ENCODE measurements at places on chromosomes 5 and 9.

- DNase-seq, result no peak
Observed at GRCh38 chr5:71786337-71787055, 67.4 kb downstream of the CARTPT start.

DNA sequence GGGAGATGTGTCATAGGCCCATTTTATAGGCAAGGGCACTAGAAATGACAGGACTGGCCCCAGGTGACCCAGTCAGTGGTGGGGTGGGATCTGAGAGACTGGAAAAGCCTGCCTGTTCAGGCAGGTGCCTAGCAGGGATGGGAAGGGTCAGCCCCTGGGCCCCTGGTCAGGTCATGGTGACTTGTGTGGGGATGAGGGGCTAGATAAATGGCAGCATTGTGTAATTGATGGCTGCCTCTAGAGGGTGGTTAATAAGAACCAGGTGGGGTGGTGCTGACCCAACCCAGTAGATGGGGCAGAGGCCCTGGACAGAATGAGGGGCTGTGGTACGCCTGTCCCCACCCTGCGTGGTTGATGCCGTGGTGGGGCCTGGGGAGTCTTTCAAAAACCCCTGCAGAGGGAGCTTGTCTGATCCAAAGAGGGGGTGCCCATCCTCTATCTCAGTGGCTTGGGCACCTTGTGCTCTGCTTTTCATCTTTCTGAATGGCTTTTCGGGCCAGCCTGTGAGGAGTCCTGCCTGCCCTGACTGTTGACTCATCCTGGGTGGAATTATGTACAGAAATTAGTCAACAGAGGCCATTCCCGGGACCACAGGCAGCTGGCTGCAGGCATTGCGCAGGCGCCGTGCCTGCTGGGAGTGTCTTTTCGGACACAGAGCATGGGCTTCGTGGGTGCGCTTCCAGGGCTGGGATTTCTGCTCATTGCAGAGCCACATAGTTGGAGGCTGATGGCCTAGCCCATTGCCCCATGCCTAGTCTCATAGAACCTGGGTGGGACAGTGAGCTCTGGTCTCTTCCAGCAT, 93.6 kb upstream of the PITX1 start:
- DNase-seq, result no peak

GRCh38 chr5:97388794-97389193, 205.7 kb upstream of the RIOK2 start:
- no peak for DNase-seq

- DNase-seq, result no peak
Observed at GRCh38 chr9:133581513-133582343, 27.5 kb downstream of the FAM163B start.

DNA sequence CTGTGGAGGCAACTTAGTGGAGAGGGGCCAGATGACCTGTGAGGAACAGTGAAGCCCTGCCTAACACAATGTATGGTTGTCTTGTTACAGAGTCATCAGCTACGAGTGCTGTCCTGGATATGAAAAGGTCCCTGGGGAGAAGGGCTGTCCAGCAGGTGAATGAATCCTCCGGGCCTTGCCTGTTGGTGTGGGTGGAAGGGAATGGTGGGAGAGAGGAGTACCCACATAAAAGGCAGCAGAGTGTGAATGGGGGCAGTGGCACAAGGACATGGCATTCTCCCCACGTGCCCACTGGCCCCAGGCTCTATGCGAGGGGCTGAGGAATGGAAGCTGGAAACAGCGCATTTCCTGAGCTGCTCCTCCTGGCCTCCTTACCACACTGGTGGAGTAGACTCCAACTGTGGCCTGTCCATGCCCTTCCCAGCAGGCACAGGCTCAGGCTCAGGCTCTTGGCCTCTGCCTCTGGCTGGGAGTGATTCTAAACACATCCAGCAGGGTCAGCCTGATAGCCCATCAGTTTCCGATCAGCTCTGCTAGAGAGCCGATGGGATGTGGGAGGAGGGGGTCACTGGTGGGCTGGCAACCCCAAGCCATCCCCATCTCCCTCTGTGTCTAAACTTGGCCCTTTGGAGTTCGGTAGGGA, 15.3 kb downstream of the TGFBI start:
- DNase-seq, result no peak

GRCh38 chr9:130629443-130630070, 34.8 kb upstream of the PRDM12 start:
- DNase-seq, result no peak

- no peak for DNase-seq
Observed at GRCh38 chr9:123368023-123368422, 12.0 kb downstream of the CRB2 start.

DNA sequence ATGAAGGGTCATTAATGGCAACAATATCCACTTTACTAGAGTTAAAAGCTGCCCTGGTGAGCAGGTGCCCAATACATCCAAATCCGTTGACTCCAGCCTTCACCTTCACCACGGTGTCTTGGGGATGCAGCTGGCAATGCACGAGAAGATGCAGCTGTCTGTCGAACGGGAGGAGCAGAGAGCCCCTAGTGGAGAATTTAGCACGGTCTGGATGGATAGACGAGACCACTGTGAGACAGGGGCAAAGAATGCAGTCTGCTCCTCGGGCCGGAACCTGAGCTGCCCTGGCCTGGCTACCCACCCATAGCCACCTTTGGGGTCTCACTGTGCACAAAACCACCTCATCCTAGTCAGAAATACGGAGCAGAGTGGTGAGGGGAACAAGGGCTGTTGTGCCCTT, 35.1 kb downstream of the ADRA1B start:
- no peak for DNase-seq

GRCh38 chr9:99012957-99013512, 69.3 kb downstream of the COL15A1 start:
- DNase-seq, result no peak

DNA sequence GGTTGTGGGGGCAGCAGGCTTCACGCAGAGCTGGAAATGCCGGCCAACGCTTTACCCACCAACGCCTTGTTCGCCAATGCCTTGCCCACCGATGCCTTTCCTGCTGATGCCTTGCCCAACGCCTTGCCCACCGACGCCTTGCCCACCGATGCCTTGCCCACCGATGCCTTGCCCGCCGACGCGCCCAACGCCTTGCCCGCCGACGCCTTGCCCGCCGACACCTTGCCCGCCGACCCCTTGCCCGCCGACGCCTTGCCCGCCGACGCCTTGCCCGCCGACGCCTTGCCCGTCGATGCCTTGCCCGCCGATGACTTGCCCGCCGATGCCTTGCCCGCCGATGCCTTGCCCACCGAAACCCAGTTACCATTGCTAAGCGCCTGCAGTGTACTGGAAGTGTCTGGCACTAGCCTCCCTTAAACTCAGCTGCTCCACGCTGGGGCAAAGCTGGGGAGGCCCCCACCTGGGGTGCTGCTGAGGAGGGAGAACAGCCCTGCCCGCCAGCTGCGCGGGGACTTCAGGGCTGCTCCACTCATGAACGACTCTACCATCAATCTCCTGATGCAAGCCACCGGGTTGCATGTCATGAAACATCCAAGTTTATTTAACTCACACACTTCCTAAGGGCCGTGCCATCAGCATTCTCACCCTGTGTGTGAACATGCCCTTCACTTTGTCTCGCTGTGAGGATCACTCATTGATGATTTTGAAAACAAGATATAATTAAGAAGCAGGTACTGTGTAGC, 1.8 kb downstream of the SLC6A18 start:
- DNase-seq, result no peak

DNA sequence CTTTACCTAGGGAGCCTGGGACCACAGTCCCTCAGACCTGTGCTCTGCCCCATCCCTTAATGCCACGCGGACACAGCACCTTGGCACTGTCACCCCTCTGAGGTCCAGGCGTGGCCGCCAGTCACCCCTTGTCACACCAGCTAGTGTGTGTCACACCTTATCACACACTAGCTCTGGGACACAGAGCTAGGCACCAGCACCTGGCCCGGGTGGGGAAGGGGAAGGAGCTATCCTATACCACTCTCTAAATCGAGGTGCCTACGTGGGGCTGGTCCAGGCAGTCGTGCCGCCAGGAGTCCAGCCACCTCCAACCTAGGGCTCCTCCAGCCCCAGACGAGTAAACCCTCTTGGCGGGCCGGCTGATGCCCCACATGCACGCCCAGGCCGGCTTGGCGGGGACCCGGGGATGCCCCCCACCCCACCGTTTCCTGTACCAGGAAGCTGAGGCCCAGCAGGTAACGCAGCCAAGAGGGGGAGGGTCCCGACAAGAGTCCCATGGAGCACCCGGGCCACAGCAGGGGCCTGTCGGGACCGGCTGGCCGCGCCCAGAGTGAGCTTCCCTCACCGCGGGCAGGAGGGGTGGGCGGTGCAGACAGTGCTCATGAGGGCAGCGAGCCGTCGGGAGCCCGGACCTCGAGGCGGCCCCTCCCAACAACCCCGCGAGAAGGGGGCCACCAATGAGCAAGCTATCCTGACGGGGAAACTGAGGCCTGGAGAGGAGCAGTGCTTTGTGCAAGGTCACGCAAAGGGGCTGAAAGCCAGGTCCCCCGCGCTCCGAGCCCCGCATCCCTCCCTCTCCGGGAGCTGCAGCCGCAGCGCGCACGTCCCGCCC, 550 bp downstream of the CORO2A start:
- DNase-seq, result no peak

GRCh38 chr9:134040176-134040565, 14.9 kb downstream of the BRD3OS start:
- no peak for DNase-seq

DNA sequence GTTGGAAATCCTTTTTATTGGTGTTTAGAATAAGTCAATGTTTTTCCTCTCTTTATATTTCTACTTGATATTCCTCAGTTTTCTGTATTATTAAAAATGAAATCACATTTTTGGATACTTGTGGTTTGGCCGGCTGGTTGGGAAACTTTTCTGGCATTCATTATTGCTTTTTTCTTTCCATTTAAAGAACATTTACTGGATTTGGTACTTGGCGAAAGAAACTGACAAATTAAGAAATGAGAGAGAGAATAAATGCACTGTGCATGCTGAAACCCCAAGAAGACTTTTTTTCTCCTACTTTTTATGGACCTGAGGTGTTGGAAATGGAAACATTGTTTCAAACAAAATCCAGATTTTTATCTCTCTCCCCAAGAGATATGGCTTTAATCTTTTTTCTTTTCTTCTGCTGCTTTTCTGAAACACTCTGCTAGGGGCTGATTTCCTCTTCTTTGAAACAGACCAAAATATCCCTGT, 128.4 kb downstream of the SNX18 start:
- peak; percentile 43 for DNase-seq

- DNase-seq, result no peak
Observed at GRCh38 chr5:142012186-142012785, 541 bp downstream of the GNPDA1 start.

DNA sequence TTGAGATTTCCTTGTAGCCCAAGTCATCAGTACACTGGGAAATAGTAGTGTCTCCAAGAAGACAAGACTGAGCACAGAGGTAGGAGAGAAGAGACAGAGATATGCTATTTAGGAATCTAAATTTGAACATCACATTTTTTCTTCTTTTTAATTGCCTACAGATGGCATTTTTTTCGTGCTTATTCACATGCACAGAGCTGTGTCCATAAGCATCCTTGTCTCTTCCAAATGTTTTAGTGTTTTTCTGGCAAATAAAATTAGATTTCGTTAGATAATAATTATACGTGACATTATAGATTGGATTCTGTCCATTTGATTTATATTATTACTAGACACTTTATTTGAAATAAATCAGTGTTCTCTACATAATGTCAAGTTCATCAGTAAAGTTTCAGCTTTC, 80.9 kb downstream of the PRR16 start:
- no peak for DNase-seq

Data from fibroblast of skin of left biceps (primary cell).